ENCODE measurements at places on chromosomes 3 and 15.
A peak's percentile ranks its signal among the peaks of the same experiment; 100 is the strongest.

GRCh38 chr3:64548200-64548889 is 139.5 kb downstream of the ADAMTS9 start:
- DNase-seq: no peak

GRCh38 chr3:116118475-116119169 is 326.7 kb downstream of the LSAMP start:
- no peak for DNase-seq

DNA sequence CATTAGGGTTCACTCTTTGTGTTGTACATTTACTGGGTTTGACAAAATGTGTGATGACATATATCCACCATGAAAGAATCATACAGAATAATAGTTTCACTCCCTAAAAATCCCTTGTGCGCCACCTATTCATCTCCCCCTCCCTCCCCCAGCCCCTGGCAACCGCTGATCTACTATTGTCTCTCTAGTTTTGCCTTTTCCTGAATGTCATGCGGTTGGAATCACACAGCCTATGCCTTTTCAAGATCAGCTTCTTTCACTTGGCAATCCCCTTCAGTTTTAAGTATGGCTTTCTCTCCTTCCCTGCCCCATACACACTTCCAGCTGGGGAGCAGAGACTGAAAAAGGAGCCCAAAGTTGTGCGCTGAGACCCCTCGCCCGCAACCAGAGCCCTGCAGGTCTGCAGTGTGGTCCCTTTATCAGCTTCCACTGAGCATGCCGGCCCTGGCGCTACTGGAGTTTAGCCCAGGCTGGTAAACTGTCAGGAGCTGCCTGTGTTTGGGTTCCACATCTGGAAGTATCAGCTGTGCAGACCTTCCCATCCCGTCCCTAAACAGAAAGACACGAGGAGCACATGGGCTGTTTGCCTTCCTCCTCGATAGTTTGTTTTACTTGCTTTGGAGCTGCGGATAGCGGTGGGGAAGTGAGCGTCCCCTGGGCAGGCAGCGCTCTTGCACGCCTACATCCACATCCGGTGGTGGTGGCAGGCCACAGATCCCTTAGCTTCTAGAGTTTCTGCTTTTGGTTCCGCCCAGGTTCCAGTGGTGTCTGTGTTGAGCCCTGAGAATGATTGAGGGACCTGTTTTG is 12.3 kb downstream of the BOC start:
- peak; percentile 60 for DNase-seq

DNA sequence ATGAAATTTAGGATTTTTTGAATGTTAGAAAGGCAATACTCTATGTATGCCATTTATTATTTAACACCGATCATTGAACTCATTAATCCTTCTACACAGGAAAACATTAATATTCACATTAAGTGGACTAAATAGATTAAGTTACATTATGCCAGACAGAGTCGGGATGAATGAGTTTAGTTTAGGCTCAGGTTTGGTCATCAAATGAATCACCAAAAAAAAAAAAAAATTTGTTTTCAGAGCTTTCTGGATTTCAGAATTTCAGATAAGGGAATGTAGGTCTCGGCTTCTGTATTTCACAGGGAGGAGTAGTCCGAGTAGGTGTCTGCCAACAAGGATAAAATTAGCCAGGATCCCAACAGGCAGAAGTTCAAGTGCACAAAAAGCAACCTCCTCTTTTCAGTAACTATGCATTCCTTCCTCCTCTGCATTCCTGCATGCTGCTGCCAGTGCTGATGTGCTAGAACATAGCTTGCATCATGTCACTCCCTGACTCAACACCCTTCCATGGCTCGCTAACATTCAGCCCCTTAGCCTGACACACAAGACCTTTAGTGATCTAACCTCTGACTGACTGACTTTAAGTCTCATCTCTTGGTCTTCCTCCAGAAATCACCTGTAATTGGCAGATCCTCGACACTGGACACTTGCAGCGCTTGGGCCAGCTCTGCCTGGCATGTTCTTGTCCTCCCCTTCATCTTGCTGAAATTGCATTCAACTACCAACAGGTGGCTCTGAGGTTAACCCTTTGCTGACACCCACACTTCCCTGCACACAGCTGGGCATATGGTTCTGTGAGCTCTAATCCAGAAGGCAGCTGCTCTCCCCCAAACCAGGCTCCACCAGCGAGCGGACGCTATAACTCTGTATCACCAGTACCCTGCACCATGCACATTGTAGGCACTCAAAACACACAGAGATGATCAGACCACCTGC is 145.4 kb upstream of the PROK2 start:
- DNase-seq: peak; percentile 43

- DNase-seq: peak; percentile 64
Observed at GRCh38 chr3:193605876-193606275, 12.9 kb downstream of the OPA1 start.

DNA sequence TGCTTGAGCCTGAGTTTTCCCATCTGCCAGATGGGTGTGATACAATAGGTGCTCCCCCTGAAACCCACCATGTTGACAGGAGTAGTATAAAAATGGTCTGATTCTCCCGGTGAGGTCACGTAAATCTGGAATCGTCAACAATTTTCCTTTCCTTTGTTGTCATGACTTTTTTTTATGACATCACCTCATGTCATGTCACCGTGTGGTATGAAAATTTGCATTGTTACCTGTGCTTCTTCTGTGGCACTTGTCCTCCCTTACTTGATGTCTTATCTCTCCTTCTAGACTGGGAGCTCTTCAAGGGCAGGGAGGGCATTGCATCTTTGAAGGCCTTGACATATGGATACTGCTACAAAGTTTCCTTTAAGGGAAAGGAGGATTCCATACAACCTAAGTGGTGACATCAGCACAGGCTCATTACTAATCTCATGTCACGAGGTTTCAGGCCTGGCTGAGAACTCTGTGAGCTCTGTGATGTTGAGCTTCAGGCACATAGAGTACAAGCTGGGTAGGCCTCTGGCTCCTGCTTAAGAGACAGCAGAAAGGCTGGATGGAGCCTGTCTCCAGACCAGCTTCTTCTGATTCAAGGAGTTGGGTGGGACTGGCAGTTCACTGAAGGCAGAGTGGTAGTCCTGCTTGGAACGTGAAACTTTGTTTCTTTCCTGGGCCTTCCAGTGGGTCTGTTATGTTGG is 66.3 kb downstream of the LPP start:
- no peak for DNase-seq

DNA sequence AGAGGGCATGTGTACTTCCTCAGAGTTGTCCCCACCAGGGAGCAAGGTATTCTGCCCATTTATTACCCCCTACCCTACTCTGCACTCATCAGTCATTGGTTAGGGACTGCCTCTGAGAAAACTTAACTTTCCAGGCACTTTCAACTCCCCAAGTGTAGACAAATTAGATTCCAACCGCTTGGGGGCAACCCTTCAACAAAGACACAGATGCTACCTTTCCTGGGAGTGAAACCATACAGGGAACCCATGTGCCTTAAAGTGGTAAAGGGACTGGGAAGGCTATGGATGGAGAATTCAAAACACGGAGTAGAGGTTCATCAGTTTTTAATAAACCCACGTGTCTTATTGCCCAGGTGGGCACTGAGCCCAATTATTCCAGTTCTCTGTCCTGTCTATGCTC is 19.4 kb upstream of the UBE2E2 start:
- DNase-seq: no peak

- DNase-seq: no peak
Observed at GRCh38 chr3:81749265-81749664, 12.2 kb downstream of the GBE1 start.

GRCh38 chr3:115651087-115651486 is 27.8 kb downstream of the GAP43 start:
- DNase-seq: no peak

DNA sequence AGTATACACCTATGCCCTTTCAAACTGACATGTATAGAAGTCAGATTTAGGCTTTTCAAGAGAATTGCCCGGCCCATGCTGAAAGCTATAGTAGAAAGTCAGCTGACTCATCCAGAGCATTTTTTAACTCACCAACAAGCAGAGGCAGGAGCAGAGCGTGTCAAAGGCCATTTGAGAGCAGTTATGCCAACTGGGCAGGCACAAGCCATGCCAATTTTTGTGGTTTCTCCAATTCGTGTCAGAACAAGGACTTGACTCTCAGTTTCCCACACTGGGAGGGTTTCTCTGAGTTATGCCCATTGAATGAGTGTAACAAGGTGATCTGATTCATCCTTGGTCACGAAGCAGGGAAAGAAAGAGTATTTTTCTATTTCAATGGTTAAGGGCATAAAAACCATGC is 403.3 kb upstream of the THBS1 start:
- no peak for DNase-seq

DNA sequence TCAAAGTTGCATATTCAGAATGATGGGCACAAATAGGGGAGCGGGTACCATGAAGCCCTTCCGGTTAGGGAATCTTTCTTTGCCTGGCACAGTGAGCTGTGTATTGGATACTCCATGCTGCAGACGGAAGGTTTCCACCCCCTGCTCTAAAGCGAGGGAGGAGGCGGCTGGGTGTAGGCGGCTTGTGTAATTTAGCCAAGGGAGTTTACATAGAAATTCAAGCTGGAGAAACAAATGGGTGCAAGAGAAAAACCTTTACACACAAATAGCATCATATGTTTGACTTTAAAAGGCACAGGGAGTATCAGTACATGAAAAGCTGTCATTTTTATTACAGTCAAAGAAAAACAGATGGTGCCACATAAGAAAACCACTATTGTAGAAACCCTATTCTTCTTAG is 59.3 kb upstream of the ADCY5 start:
- no peak for DNase-seq

DNA sequence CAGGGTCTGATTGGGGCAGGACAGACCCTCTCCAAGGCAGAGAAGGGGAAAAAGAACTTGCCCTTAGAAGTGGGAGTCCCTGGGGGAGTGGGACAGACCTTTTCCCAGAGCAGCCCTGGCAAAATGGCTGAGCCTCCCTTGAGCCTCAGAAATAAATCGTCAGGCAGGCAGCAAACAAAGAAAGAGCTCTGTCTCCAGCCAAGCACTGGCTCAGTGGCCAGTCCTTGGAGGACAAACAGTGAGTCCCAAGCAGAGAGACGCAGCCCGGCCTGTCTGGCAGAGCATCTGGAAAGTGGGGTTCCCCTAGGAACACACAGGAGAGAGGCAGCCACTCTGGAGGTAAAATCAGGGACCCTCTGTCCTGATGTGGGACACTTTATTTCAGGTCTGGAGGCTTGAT is 1.8 kb downstream of the SLC6A1 start:
- no peak for DNase-seq
